Heart right ventricle (tissue), 16 donors: ENCODE measurements at places on chromosomes 1 and 21.

- no peak for DNase-seq
- no peaks in the 10 kb centered on the region for H3K4me1 ChIP-seq
- no peak overlapping the region for H3K27ac ChIP-seq
- H3K4me3 ChIP-seq = no peak overlapping the region
- H3K36me3 ChIP-seq = no peaks in the 10 kb centered on the region
These were observed 31.1 kb upstream of the PEX10 start for GRCh38 chr1:2443277-2444137.

- H3K4me1 ChIP-seq = peaks cover 4% of the 10 kb centered on the region
- H3K27me3 ChIP-seq = no peaks in the 10 kb centered on the region
- no peak overlapping the region for H3K4me3 ChIP-seq
- H3K36me3 ChIP-seq = no peaks in the 10 kb centered on the region
- H3K27ac ChIP-seq = no peak overlapping the region
These were observed 105.0 kb upstream of the SAMD11 start for GRCh38 chr1:818618-819291.

DNA sequence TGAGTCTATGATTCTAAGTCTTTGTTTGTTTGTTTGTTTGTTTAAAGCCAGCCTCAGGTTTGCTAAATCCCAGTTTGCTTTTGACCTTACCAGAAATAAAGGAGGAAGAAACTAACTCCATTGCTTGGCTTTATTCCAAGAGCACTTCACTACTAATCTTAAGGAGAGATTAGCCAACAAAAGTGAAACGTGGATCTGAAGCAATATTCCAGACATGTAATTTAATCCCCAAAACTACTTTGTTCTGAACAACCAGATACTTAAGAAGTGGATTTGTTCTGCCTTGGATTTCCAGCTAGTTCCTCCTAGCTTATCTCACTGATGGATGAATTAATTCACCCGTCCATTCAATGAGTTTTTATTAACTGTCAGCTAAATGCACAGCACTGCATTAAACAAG lies 15.9 kb upstream of the CEP350 start:
- H3K36me3 ChIP-seq = no peaks in the 10 kb centered on the region
- no peak overlapping the region for H3K4me3 ChIP-seq
- no peaks in the 10 kb centered on the region for H3K27me3 ChIP-seq
- H3K27ac ChIP-seq = no peak overlapping the region
- H3K4me1 ChIP-seq = no peaks in the 10 kb centered on the region

- H3K27me3 ChIP-seq = no peaks in the 10 kb centered on the region
- no peak for DNase-seq
- H3K4me1 ChIP-seq = peaks cover 15% of the 10 kb centered on the region
- H3K4me3 ChIP-seq = no peak overlapping the region
These were observed 59.8 kb upstream of the BACH1 start for GRCh38 chr21:29238967-29239290.

DNA sequence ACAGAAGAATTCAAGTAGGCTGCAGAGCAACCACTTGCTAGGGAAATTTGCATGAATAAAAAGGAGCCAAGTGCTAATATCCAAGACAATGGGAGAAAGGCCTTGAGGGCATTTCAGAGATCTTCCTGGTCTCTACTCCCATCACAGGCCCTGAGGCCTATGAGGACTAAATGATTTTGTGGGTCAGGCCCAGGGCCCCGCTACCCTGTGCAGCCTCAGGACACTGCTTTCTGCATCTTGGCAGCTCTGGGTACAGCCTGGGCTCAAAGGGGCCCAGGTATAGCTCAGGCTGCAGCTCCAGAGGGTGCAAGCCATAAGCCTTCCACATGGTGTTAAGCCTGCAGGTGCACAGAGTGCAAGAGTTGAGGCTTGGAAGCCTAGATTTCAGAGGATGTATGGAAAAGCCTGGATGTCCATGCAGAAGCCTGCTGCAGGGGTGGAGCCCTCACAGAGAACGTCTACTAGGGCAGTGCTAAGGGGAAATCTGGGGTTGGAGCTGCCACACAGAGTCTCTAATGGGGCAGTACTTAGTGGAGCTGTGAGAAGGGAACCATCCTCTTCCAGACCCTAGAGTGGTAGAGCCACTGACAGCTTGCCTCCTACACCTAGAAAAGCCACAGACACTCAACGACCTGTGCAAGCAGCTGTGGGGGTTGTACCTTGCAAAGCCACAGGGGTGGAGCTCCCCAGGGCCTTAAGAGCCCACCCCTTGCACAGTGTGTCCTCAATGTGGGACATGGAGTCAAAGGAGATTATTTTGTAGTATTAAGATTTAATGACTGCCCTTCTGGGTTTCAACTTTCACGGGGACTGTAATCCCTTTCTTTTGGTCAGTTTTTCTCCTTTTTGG lies 13.7 kb upstream of the ACTRT2 start:
- no peak overlapping the region for H3K27ac ChIP-seq
- peaks cover 8% of the 10 kb centered on the region for H3K4me1 ChIP-seq
- peaks cover 55% of the 10 kb centered on the region for H3K27me3 ChIP-seq
- DNase-seq = no peak
- H3K4me3 ChIP-seq = no peak overlapping the region

- no peak overlapping the region for H3K27ac ChIP-seq
- H3K4me3 ChIP-seq = no peak overlapping the region
- peaks cover 7% of the 10 kb centered on the region for H3K4me1 ChIP-seq
- peaks cover 17% of the 10 kb centered on the region for H3K27me3 ChIP-seq
- no peak for DNase-seq
- no peaks in the 10 kb centered on the region for H3K36me3 ChIP-seq
These were observed 3.7 kb upstream of the MEGF6 start for GRCh38 chr1:3614755-3615742.
